Progenitor cell of endocrine pancreas (in vitro differentiated cells): ENCODE measurements at places on chromosomes 12 and 14.

DNA sequence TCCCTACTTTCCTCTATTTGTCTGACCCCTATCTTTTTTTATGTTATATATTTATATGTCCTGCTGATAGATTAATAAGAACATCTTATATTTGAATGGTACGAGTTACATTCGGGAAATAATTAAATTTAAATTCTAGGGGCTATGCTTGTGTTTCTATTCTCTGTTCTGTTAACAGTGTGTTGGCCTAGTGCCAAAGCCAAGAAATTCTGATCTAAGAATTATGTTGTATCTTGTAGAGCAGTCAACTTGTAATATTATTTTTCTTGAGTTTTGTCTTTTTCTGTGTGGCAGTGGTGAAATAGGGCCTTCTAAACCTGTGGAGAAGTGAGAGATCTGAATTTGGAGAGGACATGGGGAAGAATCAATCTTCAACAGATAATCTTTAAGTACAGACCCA lies 9.0 kb upstream of the HSPA2 start:
- DNase-seq, result no peak

DNA sequence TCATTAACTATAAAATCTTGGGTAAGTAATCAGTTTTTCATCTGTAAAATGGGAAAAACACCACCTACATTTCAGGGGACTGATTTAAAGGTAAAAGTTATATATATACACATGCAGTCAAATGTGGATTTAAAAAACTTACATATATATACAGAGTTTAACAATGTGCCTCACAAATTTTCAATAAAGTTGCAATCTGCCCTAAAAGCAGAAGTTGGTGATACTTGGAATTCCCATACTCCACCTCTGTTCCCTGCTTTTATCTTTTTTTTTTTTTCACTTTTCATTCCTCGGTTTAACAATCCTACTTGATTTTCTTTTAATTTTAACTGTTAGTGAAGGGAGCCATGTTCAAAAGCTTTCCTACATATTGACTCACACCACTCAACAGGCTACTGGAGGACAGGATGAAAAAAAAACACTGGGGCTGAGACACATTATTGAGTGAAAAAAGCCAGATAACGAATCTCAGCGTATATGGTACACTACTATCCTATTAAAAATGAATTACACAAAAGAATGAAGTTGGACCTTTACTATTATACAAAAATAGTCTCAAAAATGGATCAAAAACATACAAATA lies 24.3 kb downstream of the SPPL3 start:
- no peak for DNase-seq

DNA sequence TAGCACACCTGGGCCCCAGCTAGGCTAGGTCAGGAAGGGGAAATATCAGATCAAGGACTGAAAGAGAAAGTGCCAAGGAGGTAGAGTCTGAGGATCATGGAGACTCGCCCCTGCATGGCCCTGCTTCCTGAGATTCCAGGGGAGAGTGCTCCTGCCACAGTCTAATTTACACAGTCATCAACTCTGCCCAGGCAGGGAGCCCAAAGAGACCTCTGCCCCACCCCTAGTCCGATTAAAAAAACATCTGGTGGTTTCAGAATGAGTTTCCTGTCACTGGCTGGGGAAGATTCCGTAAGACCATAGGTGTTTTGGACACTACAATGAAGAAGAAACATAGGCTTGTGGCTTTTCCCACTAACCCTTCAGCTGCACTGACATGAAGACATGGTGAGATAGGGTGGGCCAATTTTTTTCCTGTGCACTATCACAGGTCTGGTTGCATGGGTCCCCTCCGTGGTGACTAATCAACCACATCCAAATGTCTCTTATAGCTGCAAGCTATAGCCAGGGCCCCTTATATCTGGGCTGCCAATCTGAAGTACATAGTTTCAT lies 31.5 kb upstream of the GZMB start:
- no peak for DNase-seq

DNA sequence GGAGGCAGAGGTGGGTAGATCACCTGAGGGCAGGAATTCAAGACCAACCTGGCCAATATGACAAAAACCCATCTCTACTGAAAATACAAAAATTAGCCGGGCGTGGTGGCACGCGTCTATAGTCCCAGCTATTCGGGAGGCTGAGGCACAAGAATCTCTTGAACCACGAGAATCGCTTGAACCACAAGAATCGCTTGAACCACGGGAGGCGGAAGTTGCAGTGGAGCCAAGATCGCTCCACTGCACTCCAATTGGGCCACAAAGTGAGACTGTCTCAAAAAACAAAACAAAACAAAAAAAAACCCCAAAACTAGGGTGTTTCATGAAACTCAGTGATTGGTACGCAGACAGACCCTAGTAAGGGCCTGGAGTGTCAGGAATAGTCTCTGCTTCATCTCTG lies 6.4 kb upstream of the ARF6 start:
- DNase-seq, result no peak

- no peak for DNase-seq
Observed at GRCh38 chr12:127381681-127382080, 885.3 kb upstream of the TMEM132C start.

DNA sequence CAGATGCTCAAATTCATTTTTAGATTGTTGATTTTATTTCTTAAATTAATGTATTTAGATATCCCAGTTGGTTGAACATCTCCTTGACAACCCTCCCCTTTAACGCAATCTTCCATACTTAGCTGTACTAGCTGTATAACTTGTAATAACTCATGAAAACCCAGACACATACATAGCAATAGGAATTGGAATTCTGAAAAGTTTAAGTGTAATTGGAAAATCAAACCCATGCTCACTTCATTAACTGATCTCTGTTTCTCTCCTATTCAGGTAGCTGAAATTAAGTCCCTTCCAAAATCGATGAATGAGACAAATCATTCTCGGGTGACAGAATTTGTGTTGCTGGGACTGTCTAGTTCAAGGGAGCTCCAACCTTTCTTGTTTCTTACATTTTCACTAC lies at the start of gene OR4K15:
TSS of gene OR4K15 (plus strand) at position 301 of the 400 bp plus-strand sequence. CDS start at position 301, 0 bp downstream.
- DNase-seq, result no peak

DNA sequence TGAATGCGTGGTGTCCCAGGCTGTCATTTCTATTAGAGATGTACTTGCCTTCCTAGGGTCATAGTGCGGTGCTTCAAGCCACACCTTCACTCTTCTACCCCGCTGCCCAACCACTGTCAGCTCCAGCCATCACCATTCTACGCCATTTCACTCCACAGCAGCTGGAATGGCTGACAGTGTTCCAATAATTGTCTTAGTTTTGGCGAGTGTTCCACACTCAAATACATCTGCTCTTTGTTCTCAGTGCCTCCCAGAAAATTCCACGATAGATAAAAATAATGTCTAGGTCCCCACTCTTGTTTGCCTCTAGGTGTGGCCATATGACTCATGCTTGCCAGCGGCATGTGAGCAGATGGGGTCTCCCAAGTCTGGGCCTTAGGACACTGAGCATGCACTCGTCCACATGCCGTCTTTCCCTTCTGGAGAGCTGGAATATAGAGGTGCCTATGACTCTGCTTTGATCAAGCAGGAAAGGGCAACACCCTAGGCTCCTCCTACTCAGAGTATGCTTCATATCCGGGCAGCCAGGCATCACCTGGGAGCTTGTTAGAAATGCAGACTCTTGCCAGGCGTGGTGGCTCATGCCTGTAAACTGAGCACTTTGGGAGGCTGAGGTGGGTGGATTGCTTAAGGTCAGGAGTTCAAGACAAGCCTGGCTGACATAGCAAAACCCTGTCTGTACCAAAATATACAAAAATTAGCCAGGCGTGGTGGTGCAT lies 163.0 kb downstream of the BRMS1L start:
- no peak for DNase-seq

DNA sequence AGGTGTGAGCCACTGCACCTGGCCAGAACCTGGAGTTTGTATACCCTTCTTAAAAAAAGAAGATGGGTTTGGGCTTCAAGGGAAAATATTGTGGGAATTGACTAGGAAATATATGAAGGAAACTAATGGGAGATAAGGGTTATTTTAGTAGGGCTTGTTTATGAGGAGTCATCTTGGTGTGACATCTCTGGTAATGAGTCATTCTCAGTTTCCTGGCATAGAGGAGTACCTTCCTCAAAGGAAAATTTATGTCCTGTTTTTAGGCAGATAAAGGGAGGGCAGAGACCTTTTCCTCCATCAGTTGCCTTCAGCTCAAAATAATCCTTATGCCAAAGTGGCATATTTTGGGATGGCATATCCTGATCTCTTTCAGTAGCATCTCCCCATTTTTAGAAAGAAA lies 30.6 kb upstream of the NFKBIA start:
- no peak for DNase-seq

GRCh38 chr14:24681056-24681455 lies 47.1 kb upstream of the GZMB start:
- no peak for DNase-seq

DNA sequence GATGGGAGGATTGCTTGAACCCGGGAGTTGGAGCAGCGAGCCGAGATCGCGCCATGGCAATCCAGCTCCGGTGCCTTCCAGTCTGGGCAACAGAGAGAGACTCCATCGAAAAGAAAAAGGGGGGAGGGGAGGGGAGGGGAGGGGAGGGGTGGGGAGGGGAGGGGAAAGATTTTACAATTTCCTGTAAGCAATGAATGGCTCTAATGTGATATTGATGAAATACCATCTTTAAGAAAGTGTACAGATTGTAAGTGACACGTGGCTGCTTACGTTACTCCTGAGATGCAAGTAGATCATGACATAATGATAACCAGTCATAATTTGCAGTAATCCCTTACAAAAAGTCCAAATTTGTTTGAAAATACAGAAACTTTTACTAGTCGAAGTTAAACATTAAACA lies 1.4 kb downstream of the SLC25A21 start:
- DNase-seq, result no peak

- DNase-seq, result no peak
Observed at GRCh38 chr12:80441921-80442320, 2.1 kb upstream of the PTPRQ start.

GRCh38 chr12:26843311-26843710 lies 10.3 kb upstream of the ITPR2 start:
- no peak for DNase-seq

DNA sequence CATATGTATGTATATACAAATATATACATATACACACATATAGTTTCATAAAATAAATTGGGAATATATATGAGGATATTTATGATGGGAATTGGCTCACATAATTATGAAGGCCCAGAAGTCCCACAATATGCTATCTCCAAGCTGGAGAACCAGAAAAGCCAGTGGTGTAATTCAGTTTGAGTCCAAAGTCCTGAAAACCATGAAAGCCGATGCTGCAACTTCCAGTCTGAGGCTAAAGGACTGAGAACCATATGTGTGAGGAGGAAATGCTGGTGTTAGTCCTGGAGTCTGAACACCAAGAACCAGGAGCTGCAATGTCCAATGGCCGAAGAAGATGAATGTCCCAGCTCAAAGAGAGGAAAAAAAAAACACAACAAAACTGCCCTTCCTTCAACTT lies 65.5 kb upstream of the PRKD1 start:
- DNase-seq, result no peak

GRCh38 chr14:85878874-85879273 lies 348.9 kb downstream of the FLRT2 start:
- no peak for DNase-seq

DNA sequence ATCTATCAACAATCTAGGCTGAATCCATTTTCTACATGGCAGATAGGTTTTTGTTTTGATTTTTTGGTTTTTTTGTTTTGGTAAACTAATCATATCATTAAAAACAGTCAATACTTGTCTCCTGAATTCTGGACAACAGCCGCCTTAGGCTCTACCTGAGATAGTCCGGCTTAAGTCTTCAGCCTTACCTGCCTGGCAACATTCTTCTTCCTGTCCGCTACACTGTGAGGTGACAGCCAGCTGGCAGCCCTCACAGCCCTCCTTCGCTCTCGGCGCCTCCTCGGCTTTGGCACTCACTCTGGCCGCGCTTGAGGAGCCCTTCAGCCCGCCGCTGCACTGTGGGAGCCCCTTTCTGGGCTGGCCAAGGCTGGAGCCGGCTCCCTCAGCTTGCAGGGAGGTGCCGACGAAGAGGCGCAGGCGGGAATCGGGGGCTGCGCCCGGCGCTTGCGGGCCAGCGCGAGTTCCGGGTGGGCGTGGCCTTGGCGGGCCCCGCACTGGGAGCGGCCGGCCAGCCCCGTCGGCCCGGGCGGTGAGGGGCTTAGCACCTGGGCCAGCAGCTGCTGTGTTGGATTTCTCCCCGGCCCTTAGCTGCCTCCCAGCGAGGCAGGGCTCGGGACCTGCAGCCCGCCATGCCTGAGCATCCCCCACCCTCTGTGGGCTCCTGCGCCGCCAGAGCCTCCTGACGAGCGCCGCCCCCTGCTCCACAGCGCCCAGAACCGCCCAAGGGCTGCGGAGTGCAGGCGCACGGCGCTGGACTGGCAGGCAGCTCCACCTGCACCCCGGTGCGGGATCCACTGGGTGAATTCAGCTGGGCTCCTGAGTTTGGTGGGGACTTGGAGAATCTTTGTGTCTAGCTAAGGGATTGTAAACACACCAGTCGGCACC lies 49.0 kb downstream of the MDGA2 start:
- no peak for DNase-seq

- DNase-seq, result peak; percentile 48
Observed at GRCh38 chr12:121005346-121005815, 10.9 kb downstream of the C12orf43 start.

DNA sequence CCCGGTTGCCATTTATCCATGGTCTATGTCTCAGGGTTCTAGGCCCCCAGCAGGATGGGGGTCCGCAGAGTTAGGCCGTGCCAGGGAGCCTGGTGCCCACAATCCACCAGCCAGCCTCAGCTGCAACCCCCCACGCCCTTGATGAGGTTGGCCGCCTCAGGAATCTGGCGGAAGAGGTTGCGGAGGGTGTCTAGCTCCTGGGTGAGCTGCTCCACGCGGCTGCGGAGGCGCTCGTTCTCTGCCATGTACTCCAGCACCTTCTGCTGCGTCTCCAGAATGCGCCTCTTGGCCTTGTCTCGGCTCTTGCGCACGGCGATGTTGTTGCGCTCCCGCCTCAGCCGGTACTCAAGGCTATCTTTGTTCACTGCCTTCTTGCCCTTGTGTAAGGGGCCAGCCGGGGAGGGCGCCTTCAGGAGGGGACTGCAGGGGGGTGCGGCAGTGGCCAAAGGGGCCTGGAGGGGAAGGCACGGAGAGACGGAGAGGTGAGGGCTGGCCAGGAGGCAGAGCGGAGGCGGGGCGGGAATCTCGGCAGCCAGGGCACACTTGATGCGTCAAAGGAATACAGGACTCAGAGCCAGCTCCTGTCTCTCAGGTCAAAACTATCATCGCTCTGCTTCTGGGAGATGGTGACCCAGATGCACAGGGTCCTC lies 1.6 kb downstream of the CEBPE start:
- DNase-seq, result no peak

DNA sequence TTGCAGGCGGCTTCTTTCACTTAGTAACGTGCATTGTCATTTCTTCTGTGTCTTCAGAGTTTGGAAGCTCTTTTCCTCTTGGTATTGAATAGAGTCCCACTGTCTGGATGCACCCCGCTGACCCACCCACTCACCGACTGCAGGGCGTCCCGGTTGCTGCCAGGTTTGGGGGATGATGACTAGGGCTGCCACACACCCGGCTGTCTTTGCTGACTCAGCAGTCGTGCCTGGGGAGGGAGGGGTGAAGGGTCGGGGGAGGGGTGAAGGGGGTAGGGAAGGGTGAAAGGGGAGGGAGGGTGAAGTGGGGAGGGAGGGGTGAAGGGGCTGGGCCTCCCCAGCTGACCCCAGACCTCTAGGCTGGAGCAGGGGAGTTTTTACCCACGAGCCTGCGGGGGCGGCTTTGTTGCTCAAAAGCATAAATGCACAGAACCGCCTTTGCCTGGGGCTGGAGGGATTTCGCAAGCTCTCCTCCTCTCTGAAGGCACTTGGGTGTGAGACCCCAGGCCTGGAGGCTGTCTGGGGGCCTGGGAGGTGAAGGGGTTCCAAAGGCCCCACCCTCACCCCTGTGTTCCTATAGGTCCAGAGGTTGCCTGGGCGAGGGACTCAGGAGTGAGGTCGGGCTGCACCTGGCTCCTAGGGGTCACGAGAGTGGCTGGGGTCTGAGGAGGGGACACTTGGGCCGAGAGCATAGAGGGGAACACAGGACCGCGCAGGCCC lies 31.3 kb upstream of the ULK1 start:
- no peak for DNase-seq
